ENCODE measurements at places on chromosomes 11 and 22.
A peak's percentile ranks its signal among the peaks of the same experiment; 100 is the strongest.

DNA sequence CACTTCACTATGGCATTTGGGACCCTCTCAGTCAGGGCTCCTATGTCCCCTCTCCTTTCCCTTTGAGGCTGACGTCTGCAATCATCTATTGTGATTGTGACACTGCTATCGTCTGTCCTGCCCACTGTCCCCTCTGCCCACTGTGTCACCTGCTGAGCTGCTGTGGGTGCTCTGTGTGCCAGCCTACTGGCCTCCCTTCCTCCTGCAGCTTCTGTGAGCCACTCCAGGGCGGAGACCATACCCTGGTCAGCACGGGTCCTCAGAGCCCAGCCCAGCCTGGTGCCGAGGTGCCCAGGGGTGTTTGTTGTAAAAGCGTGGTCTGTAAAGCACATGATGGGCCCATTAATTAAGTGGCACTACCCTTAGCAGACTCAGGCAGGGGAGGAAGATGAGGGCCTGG lies 29.4 kb downstream of the MPPED1 start:
- no peak overlapping the region for H3K27ac ChIP-seq
- H3K36me3 ChIP-seq: no peaks in the 10 kb centered on the region
- no peaks in the 10 kb centered on the region for H3K27me3 ChIP-seq
- peaks cover 13% of the 10 kb centered on the region for H3K4me1 ChIP-seq

DNA sequence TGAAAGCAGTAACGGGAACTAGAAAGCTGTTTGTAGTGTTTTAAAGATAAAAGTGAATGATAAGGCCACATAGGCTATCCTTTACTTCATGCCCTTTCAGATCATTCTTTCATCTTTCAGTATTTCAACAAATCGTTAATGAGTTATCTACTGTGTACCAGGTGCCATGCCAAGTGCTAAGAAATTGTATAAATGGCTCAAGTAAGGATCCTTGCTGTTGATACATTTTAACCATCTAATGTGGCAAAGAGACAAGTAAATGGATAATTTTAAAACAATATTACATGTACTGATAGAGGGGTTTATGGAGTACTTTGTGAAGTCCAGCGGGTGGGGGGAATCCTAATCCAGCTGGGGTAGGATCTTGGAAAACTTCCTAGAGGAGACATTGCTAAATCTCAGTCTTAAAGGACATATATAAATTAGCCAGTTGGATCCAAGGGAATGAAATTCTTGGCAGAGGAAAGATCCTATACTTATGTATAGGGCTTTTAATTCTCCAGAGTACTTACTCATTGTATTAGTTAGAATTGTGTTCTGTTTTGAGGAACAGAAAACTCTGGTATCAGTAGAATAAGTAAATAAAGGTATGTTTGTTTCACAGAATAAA lies 119.4 kb downstream of the TRIM44 start:
- H3K27ac ChIP-seq: no peak overlapping the region
- peaks cover 13% of the 10 kb centered on the region for H3K4me1 ChIP-seq
- no peak overlapping the region for H3K4me3 ChIP-seq
- H3K36me3 ChIP-seq: peaks cover 7% of the 10 kb centered on the region
- DNase-seq: no peak

DNA sequence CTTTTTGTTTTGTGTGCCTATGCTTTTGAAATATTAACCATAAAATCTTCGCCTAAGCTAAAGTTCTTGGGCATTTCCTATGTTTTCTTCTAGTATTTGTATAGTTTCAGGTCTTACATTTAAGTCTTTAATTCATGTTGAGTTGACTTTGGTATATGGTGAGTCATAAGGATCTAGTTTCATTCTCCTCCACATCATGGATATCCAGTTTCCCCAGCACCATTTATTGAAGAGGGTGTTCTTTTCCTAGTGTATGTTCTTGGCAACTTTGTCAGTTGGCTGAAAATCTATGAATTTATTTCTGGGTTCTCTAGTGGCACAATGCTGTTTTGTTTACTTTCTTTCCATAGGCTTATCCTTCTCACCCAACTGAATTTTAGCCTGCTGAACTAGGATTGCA lies 49.0 kb downstream of the CTSC start:
- no peak overlapping the region for H3K27ac ChIP-seq
- peaks cover 22% of the 10 kb centered on the region for H3K4me1 ChIP-seq
- DNase-seq: no peak
- no peak overlapping the region for H3K4me3 ChIP-seq
- H3K36me3 ChIP-seq: peaks cover 58% of the 10 kb centered on the region
- no peaks in the 10 kb centered on the region for H3K27me3 ChIP-seq

DNA sequence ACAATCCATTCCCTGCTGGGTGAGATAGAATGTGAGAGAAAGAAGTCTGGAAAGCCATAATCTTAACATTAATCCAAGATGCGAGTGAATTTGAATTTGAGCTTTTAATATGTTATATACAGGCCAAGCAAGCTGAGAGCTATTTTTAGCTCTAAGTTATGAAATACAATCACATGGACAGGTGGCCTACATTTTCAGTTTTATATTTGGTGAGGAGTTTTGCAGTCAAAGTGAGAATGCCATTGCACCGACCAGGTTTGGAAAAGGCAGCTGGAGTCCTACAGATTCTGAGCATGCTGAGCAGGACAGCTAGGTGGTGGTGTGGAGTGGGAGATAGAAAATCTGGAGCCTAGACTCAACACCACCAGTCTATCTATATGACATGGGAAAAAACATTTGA lies 12.0 kb downstream of the OR5B21 start:
- no peaks in the 10 kb centered on the region for H3K27me3 ChIP-seq
- DNase-seq: no peak
- H3K27ac ChIP-seq: no peak overlapping the region
- no peaks in the 10 kb centered on the region for H3K4me1 ChIP-seq
- no peak overlapping the region for H3K4me3 ChIP-seq
- H3K36me3 ChIP-seq: no peaks in the 10 kb centered on the region

DNA sequence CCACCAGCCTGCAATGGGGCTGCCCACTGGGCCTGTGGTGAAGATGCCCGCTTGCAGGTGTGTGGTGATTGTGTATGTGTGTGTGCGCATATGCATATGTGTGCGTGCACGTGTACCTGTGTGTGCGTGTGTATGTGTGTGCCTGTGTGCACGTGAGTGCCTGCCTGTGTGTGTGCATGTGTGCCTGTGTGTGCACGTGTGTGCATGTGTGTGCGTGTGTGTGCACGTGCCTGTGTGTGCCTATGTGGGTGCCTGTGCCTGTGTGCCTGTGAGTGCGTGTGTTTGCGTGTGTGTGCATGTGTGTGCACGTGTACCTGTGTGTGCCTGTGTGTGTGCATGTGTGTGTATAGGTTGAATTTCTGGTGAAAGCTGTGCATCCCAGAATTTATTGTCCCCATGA lies 2.4 kb upstream of the MUC6 start:
- no peaks in the 10 kb centered on the region for H3K4me1 ChIP-seq
- no peaks in the 10 kb centered on the region for H3K27me3 ChIP-seq
- no peak overlapping the region for H3K4me3 ChIP-seq
- H3K27ac ChIP-seq: 0 out of 2 replicates have a peak overlapping the region, but pooled peaks have one; percentile 29

DNA sequence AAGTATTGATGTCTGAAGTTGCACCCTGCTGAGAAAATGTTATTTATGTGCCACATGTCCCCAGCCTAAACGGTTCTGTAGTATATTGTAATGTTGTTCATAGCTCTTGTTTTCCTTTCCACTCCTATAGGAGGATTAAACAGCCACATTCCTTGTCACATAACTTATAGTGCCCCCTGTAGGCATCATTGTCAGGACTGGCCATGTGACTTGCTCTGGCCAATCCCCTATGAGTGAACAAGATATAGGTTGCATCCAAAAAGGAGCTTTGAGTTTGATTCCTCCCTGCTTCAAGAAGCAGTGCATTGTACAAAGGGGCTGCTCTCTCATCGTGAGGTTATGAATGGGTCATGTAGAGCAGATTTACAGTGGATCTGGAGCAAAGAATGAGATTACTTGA lies 717.6 kb upstream of the ANO5 start:
- H3K4me3 ChIP-seq: no peak overlapping the region
- no peak overlapping the region for H3K27ac ChIP-seq
- H3K27me3 ChIP-seq: no peaks in the 10 kb centered on the region

- H3K4me3 ChIP-seq: no peak overlapping the region
- H3K27me3 ChIP-seq: no peaks in the 10 kb centered on the region
- peaks cover 18% of the 10 kb centered on the region for H3K36me3 ChIP-seq
- H3K4me1 ChIP-seq: peaks cover 13% of the 10 kb centered on the region
These were observed 4.1 kb downstream of the NEU3 start for GRCh38 chr11:74992852-74993251.

GRCh38 chr22:23282089-23282501 lies 101.8 kb downstream of the BCR start:
- H3K27me3 ChIP-seq: no peaks in the 10 kb centered on the region
- no peak overlapping the region for H3K27ac ChIP-seq
- H3K36me3 ChIP-seq: peaks cover 31% of the 10 kb centered on the region
- H3K4me3 ChIP-seq: no peak overlapping the region
- no peaks in the 10 kb centered on the region for H3K4me1 ChIP-seq

Measured in WTC11 (cell line).